ENCODE measurements at places on chromosomes 7 and 10. TPM values are rescaled to one million over a fixed set of nuclear protein-coding genes. Genes with fewer than 3 reads are reported as not detected.

Gene TMEM139
- 2.1 TPM for total RNA-seq

Gene SLC13A1
- not detected for total RNA-seq

Gene GRID2IP
- total RNA-seq, result 0.32 TPM

Gene DAGLB
- 10.3 TPM for total RNA-seq

Gene GHRHR
- total RNA-seq, result not detected

Gene TMEM270
- total RNA-seq, result not detected
